ENCODE measurements at places on chromosomes 11 and 22.

GRCh38 chr11:125995313-125995712 lies 49.5 kb downstream of the VSIG10L2 start:
- no peak for DNase-seq

DNA sequence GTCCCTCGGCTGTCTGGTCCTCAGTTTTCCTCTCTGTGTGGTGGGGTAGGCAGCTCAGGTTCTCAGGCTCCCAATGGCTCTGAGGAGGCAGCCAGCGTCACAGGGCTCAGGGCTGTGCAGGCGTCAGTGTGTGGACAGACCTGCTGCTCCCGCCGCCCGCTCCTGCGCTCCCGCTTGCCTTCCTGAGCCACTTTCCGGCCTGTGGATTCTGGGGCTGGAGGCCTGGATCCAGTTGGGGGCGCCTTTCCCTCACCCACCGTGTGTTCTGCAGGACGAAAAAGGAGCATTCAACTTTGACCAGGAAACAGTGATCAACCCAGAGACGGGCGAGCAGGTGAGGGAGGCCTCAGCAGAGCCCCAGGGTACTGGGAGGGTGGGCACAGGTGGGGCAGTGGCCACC lies 14.7 kb downstream of the DPP3 start:
- no peak for DNase-seq

GRCh38 chr11:35276396-35277145 lies 137.6 kb downstream of the CD44 start:
- no peak for DNase-seq

GRCh38 chr22:38203090-38203810 lies 1.5 kb downstream of the MAFF start:
- no peak for DNase-seq

DNA sequence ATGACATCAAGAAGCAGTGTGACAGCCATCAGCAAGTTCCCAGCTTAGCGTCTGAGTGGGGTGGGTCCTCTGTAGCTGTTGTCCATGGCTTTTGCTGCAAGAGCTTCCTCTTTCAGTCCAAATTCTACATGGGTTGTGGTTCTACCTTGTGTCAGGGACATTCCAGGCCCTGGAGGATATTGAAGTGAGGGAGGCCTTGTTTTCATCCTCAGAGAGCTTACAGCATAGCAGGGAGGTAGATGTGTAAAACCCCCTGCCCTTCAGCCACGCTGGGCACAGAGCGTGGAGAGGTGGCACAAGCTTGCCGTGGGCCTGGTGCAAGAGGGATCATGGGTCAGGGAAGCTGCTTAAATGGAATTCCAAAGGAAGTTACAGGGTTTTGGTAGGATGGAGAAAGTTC lies 93.9 kb downstream of the GRIK4 start:
- DNase-seq: no peak

- no peak for DNase-seq
These were observed 712.6 kb downstream of the DLG2 start for GRCh38 chr11:84914511-84914910.

GRCh38 chr22:28448625-28449024 lies 231.0 kb downstream of the TTC28 start:
- no peak for DNase-seq

GRCh38 chr11:93123351-93123898 lies 74.4 kb downstream of the SLC36A4 start:
- DNase-seq: no peak

GRCh38 chr11:69869311-69869939 lies 50.2 kb upstream of the FGF3 start:
- no peak for DNase-seq

- no peak for DNase-seq
These were observed 7.2 kb downstream of the DAGLA start for GRCh38 chr11:61687420-61687819.

DNA sequence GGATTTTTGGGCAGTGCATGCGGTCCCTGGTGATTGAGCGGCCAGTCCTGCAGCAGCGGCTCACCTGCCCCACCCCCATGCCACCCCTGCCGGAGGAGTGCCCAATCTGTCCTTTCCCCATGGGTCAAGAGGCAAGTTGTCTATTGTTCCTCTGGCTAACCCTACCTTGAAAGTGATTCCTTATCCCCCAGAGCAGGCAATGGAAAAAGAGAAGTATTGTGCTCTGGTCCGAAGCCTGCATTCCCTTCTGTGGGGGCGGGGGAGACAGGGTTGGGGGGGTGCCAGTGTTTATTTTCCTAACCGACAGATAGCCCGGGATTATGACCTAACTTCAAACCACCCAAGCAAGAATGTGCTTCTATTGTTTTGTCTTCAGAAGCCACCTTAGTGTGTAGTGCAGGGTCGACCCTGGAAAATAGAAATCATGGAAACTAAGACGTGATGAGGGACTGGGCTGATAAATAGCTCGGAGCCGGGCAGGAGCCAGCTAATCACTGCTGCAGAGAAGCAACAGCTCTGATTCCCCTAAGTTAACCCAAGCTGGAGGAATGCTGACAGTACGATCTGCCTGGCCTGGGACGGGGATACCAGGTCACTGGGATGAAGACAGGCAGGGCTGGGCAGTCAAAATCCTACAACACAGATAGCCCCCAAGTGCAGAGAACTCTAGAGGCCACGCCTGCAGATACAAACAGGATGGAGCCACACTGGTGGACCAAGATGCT lies 38.7 kb upstream of the ATXN10 start:
- no peak for DNase-seq

DNA sequence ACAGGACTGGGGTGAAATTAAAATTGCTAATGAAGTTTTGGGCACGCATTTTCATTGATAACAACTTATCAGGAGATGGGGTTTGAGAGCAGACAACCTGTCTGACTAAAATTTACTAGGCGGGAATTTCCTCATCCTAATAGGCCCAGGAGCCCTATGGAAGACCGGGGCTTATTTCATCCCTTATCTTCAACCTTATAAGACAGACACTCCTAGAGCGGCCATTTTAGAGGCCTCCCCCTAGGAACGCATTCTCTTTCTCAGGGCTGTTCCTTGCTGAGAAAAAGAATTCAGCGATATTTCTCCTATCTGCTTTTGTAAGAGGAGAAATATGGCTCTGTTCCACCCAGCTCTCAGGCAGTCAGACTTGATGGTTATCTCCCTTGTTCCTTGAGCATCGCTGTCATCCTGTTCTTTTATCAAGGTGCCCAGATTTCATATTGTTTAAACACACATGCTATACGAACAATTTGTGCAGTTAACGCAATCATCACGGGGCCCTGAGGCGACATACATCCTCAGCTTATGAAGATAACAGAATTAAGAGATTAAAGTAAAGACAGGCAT lies 39.3 kb upstream of the ZC3H12C start:
- no peak for DNase-seq

DNA sequence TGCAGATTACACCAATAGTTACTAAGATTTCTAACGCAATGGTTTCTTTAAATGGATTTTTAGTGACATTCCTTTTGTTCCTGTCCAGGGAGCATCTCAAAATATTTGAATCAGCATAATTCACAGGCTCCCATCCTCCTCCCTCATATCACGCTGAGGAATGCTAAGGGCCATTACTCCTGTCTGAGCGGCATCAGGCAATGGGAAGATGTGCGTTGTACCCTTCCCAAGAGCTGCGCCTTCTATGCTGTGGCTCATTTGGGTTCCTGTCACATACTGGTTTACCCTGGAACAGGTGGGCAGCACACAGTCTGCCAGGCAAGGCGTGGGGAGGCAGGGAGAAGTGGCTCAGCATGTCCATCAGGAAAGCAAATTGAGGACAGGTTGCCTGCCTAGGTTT lies 121.9 kb downstream of the DBX1 start:
- DNase-seq: no peak

DNA sequence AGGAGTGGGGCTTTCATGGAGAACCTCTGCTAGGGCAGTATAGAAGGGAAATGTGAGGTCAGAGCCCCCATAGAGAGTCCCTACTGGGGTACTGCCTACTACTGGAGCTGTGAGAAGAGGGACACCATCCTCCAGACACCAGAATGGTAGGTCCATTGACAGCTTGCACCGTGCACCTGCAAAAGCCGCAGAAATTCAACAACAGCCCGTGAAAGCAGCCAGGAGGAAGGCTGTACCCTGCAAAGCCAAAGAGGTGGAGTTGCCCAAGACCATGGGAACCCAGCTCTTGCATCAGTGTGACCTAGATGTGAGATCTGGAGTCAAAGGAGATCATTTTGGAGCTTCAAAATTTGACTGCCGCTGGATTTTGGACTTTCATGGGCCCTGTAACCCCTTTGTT lies 245.6 kb downstream of the TENM4 start:
- no peak for DNase-seq

DNA sequence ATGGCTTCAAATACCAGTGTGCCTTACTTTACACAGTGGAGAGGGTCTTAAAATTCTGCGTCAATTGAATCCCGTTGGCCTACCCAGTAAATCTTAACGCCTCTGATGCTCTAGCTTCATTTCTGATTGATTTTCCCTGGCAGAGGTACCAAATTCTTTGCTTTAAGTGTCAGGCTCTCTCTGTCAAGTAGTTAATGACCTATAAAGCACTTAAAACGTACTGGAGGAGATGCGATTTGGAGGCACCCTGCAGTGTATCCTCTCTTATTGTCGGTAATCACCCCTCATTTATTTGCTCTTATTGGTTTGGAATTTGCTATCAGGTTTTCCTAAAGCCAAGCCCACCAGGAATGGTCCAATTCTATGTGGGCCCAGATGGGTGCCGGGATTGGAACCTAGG lies 59.2 kb downstream of the NFAM1 start:
- DNase-seq: no peak

GRCh38 chr11:46543564-46543963 lies 50.3 kb downstream of the AMBRA1 start:
- no peak for DNase-seq

- DNase-seq: no peak
These were observed 61.0 kb downstream of the ISX start for GRCh38 chr22:35126993-35127392.

GRCh38 chr11:106426696-106427095 lies 349.2 kb downstream of the AASDHPPT start:
- no peak for DNase-seq

DNA sequence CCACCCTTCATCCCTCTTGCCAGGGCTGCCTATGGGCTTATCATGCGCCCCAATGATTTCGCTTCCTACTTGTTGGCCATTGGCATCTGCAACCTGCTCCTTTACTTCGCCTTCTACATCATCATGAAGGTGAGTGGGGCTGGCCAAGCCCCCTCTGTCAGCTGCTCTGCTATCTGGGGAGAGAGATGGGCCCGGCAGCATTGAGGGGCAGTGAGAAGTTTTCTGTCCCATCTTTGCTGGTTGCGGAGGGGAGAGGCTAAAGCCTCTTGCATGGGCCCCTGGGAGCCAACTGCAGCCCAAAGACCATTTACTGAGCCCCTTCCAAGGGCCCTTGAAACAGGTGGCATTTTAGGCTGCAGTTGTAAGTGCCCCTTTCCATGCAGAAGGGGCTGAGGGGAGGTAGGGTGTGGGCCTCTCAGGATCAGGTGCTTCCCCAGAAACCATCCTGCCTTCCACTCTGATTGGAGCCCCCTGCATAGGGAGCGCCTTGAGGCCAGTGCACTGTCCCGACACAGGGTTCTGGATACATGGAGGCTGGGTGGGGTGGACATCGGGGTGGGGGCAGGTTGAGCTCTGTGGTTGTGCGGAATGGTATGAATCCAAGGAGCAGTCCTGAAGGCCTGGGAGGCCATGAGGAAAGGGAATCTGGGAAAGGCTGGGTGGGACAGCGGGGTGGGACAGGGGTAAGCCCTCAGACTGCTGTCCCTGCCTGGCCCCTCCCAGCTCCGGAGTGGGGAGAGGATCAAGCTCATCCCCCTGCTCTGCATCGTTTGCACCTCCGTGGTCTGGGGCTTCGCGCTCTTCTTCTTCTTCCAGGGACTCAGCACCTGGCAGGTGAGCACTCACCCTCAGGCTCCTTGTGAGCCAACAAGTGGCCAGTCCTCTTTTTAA lies 5.8 kb upstream of the TAGLN start:
- no peak for DNase-seq

DNA sequence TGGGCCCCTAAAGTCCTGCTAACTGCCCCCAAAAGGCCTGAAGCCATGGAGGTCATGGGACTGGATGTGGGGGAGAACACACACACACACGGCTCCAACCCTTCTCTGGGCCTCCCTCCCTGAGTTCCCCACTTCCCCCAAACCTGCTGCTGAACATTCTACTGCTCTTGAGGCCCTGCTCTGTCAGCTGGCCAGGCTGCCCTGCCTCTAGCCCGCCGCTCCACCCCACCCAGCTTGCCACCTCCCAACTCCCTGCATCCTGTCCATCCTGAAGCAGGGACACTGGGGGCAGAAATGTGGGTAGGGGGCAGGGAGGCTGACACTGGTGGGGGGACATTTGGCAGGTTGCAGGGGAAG lies 1.0 kb downstream of the KCNJ4 start:
- DNase-seq: no peak

DNA sequence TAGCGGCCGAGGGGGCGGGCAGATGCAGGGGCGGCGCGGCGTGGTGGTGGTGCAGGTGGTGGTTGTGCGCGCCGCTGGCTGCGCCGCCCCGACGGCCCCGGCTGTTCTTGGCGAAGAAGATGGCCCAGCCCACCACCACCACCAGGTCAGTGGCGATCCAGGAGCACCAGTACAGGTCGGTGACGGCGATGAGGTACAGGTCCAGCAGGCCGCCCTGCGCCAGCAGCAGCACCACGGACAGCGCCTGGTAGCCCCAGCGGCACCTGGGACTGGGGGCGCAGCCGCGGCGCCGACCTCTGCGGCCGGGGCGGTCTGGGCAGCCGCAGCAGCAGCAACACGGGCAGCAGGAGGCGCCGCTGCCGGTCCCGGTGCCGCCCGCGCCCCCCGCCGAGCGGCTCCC lies 879 bp downstream of the TMEM121B start:
- no peak for DNase-seq

GRCh38 chr22:46379066-46379930 lies 43.8 kb downstream of the TRMU start:
- DNase-seq: no peak

GRCh38 chr11:79421820-79422219 lies 19.0 kb downstream of the TENM4 start:
- no peak for DNase-seq

GRCh38 chr22:35991168-35991567 lies 37.5 kb downstream of the RBFOX2 start:
- no peak for DNase-seq

GRCh38 chr11:80107415-80107814 lies 666.6 kb upstream of the TENM4 start:
- DNase-seq: no peak

DNA sequence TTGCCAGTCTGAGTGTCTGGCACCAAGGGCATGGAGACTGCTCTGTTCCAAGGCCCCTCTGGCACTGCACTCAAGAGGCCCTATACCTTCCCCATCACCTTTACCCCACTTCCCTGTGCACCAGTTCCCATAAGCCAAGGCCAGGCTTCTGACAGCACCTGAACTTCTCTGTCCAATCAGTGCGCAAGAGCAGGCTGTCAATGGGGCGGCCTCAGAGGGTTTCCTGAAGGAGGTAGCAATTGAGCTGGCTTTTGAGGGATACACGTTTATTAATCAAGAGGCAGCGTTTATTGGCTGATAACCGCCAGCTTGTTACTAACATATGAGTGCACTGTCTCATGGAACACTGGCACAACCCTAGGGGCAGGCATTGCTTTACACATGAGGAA lies 2.1 kb downstream of the SH3BP1 start:
- no peak for DNase-seq

GRCh38 chr11:63839508-63840355 lies 822 bp downstream of the MARK2 start:
- no peak for DNase-seq
